ENCODE measurements at places on chromosomes 13 and 19.

DNA sequence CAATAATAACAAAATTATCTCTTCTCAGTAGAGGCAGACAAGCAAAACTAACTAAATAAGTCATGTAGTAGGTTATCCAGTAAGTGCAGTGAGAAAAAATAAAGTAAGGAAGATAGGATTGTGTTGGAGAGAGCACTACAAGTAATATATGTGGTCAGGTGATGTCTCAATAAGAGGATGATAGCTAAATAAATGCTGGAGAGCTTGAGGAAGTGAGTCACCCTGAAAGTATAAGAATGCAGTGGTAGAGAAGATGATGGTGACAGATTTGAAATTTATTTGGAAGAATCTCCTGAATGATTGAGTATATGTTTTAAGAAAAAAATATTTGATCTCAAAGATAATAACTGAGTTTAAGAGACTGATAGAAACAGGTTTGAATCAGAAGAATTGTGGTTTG, 152.2 kb upstream of the PRR20A start:
- no peak for DNase-seq

DNA sequence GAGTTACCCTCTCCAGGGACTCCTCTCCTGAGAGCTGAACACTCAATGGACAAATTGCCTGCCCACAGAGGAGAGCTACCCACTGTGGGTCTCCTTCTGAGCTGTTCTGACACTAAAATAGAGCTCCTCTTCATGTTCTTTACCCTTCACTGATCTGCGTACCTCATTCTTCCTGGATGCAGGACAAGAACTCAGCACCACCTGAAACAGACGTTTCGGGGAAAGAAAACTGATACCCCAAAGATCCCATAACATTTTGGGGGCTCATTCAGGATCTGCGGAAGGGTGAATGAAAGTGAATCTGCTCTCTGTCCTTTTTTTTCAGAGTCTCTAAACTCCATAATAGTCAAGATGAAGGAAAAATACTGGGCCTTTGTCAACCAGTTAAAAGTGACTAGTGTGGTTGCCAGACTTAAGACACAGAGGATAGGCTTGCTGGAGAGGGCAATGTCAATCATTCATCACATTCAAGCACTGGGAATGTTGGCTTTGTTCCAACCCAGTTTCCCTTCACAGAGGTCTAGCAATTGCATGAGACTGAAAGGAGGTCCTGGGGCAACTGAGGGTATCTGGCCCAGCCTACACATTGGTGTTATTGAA, 136.7 kb upstream of the SLITRK6 start:
- DNase-seq = no peak

- DNase-seq = no peak
These were observed 2.9 kb downstream of the SBNO2 start for GRCh38 chr19:1170938-1171754.

DNA sequence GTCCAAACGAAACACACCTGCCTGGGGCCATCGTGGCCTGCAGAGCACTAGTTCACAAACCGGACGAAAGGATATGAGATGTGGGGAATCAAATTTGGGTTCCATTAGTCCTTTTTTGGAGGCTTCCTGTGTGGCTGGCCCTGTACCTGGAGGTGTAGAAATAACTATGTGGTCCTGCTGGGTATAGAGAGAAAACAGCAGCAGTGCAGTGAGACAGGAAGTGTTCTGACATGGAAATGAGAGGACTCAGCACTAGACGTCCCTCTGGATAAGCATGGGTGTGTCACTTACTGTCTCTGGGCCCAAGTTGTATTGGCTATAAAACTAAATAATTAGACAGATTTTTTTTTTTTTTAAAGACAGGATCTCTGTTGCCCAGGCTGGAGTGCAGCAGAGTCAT, 12.3 kb downstream of the KDELR1 start:
- DNase-seq = no peak

- DNase-seq = no peak
These were observed 1.4 kb upstream of the YIF1B start for GRCh38 chr19:38317104-38317612.

GRCh38 chr13:80551650-80552497, 210.9 kb upstream of the SPRY2 start:
- DNase-seq = no peak

DNA sequence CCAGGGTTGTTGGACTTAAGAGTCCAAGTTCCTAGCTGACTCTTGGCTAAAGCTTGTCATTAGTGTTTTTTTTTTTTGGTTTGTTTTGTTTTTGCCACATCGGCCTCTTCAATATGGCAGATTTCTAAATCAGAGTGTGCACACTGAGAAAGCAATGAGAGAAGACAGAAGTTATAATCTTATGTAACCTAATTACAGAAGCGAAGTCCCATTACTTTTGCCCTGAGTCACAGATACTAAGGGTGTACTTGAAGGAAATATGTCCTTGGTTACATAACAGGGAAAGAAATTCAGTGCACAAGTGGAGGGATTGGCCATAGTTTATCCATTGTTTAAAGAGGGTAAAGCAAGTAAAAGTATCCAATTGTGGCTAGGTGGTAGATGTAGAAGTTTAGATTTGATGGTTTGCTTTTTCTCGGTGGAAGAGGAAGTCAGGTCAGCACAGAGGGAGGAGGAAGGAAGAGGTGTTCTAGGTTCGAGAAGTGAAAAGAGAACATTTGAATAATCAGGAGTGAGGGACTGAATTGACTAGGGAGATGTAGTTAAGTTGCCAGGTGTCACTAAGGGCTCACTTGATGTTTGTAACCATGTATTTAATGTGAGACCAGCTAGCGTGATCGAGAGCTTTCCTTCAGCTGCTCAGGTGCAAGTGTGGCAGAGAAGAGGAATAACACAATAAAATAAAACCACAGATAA, 12.2 kb downstream of the GTF2F2 start:
- no peak for DNase-seq

GRCh38 chr13:64817691-64818090, 2412.4 kb downstream of the PCDH9 start:
- no peak for DNase-seq

- no peak for DNase-seq
These were observed 2859.1 kb downstream of the PCDH9 start for GRCh38 chr13:64371045-64371444.

DNA sequence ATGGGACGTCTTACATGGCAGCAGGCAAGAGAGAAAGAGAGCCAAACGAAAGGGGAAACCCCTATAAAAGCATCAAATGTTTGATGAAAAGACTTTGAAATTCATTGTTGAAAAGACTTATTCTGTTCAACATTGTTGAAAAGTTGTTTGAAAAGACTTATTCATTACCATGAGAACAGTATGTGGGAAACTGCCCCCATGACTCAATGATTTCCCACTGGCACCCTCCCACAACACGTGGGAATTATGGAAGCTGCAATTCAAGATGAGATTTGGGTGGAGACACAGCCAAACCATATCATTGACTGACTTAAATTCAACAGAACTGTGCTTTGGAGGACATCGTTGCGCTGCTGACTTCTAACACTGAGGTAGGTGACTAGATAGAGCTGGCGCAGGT, 48.0 kb upstream of the RCBTB2 start:
- no peak for DNase-seq

GRCh38 chr19:51781999-51782398, 13.0 kb upstream of the FPR3 start:
- no peak for DNase-seq

- DNase-seq = no peak
These were observed 52.7 kb upstream of the TEX29 start for GRCh38 chr13:111267784-111268183.

- no peak for DNase-seq
These were observed 120.1 kb downstream of the ZNF486 start for GRCh38 chr19:20287070-20287469.

GRCh38 chr13:40910324-40911050, 108.6 kb downstream of the ELF1 start:
- DNase-seq = no peak

DNA sequence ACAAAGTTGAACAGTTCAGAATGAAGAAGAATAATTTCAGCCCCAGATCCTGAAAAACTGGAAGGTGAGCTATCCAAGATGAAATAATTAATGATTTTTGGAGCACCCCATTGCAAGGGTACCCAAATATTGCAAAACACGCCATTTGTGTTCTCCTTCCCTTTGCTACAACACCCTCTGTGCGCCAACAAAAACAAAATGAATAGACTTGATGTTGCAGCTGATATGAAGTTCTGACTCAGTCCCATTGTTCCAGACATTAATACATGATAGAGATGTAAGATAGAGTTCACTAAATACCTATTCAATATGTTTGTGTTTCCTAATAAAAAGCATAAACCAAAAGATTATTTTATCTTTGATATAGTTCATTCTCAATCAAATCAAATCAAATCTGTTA, 287.5 kb upstream of the SOX21 start:
- DNase-seq = no peak

DNA sequence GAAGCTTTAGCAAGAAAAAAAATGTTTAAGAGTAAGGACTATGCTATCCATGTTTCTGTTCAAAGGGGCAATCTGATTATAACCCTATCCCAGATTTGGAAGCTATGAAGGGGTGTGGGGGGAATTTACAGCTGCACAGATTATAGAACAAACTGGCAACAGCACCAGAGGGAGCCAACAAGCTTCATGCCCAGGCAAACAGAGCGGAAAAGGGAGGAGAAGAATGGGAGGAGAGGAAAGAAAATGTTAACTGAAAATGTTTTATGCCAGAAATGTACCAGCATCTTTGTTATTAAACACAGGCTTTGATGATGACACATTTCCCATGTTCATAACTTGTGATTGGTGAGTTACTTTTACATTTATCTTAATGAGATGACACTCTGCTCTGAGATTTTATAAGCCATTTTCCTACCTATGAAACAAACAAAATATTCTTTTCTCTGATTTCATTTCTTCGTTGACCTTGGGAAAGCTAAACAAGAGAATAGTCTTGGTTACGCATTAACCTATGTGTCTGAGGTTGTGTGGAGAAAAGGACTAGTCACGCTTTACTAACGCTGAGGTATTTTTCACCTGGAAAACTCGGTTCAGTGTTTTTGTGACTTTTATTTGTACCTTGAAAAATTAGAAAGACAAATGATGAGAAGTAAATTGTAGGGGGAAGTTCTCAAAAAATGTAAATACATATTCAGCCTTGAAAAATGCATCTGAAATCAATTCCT, 235.8 kb upstream of the MIR17HG start:
- DNase-seq = no peak

DNA sequence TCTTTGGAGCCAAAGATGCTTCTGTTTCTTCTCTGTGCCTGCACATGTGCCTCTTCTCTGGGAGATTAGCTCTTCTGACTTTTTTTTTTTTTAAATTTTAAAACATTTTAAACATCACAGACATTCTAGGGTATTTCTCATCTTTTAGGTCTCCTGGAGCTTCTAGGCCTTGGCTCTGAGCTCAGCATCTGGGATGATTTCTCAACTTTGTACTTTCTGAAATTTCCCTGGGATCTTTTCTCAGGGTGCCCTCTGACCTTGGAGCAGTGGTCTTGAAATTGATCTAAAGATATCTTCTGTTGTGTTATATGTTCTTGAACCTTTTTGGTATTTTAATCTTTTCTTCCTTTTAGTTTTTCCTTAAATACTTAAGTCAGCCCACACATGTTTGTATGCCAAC, 6.2 kb downstream of the WASF3 start:
- DNase-seq = no peak

DNA sequence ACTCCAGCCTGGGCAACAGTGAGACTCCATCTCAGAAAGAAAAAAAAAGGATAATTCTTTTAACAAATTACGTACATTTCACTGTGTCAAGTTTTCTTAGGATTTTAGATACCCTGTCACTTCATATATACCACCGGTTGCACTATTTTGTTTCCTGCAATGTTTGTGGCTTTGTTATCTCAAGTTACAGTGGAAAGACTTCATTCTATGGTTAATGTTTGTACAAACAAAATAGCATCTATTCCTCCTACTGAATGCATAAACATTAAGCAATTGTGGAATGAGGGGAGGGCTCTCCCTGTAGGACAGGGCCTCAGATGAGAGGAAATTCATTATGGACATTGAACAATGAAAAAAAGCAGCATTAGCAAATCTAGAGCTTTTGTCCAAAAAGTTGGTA, 120.1 kb downstream of the DNAJC3 start:
- DNase-seq = no peak

- DNase-seq = no peak
These were observed 118.7 kb downstream of the RNF17 start for GRCh38 chr13:24882665-24883064.

GRCh38 chr19:28680111-28680510, 532.8 kb downstream of the UQCRFS1 start:
- no peak for DNase-seq
